ENCODE measurements at places on chromosomes 13 and 19. TPM values are rescaled to one million over a fixed set of nuclear protein-coding genes. Genes with fewer than 3 reads are reported as not detected.

ZNF581 gene
- 24.5 TPM for polyA plus RNA-seq

FUT6 gene
- not detected for polyA plus RNA-seq

AZU1 gene
- polyA plus RNA-seq, result 1.4 TPM

WTIP gene
- polyA plus RNA-seq, result 1.8 TPM

PCDH8 gene
- 9.4 TPM for polyA plus RNA-seq

SULT2A1 gene
- not detected for polyA plus RNA-seq

PEG3 gene
- 5.4 TPM for polyA plus RNA-seq

CAPN12 gene
- polyA plus RNA-seq, result 0.44 TPM

CYP2B6 gene
- polyA plus RNA-seq, result not detected

PRSS57 gene
- polyA plus RNA-seq, result not detected

PPM1N gene
- 1.8 TPM for polyA plus RNA-seq

NAPA gene
- 248 TPM for polyA plus RNA-seq

CKAP2 gene
- polyA plus RNA-seq, result 13.0 TPM

TMPRSS9 gene
- polyA plus RNA-seq, result 0.15 TPM

PLPP2 gene
- 90.8 TPM for polyA plus RNA-seq

ADGRL1 gene
- polyA plus RNA-seq, result 78.5 TPM

IGFL1 gene
- polyA plus RNA-seq, result not detected

ARHGAP33 gene
- 53.2 TPM for polyA plus RNA-seq

OLFM4 gene
- polyA plus RNA-seq, result 0.17 TPM

MEDAG gene
- 0.98 TPM for polyA plus RNA-seq

S1PR4 gene
- polyA plus RNA-seq, result not detected

DNAJC3 gene
- polyA plus RNA-seq, result 3.4 TPM
